Thyroid gland (tissue), 4 donors: ENCODE measurements at places on chromosomes 7 and 10. TPM values are rescaled to one million over a fixed set of nuclear protein-coding genes. Genes with fewer than 3 reads are reported as not detected.

ASB10 gene
- not detected for total RNA-seq

OR9A2 gene
- total RNA-seq: not detected

GARIN1A gene
- total RNA-seq: 1.0 TPM

CALHM1 gene
- not detected for total RNA-seq

ATP5MK gene
- 604 TPM for total RNA-seq

GPR37 gene
- total RNA-seq: not detected

SORBS1 gene
- 65.8 TPM for total RNA-seq

ICA1 gene
- 43.3 TPM for total RNA-seq

PPRC1 gene
- total RNA-seq: 15.9 TPM

DNA sequence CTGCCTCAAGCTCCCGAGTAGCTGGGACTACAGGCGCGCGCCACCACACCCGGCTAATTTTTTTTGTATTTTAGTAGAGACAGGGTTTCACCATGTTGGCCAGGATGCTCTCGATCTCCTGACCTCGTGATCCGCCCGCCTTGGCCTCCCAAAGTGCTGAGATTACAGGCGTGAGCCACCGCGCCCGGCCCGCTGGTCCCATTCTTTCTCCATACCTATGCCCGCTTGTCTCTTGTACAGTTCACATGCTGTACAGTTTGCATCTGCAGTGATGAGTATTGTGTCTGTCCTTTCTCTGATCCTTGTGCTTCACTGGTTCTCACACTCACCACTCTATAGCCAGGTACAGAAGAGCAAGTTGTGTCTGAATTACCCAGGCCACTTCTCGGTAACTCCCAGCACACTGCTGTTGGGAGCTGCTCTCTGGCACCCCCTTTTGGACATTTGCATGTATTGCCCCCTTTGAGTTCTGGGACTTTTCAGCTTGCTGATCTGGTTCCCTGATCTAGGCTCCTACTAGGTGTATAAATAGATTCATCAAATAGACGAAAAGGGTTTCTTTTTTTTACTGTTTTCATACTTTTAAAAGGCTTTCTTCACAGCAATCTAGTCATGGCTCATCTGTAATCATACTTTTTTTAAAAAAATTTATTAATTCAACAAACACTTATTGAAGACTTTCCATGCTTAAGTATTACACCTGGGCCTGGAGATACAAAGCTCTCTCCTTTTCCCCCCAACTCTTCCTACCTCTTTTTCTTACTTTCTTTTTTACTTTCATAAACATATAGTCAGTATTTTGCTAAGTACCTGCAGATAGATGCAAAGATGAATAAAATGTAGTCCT, 53.5 kb downstream of the AOAH start:
- no peaks in the 10 kb centered on the region for H3K36me3 ChIP-seq
- no peak overlapping the region for H3K27ac ChIP-seq
- no peaks in the 10 kb centered on the region for H3K4me1 ChIP-seq

DNA sequence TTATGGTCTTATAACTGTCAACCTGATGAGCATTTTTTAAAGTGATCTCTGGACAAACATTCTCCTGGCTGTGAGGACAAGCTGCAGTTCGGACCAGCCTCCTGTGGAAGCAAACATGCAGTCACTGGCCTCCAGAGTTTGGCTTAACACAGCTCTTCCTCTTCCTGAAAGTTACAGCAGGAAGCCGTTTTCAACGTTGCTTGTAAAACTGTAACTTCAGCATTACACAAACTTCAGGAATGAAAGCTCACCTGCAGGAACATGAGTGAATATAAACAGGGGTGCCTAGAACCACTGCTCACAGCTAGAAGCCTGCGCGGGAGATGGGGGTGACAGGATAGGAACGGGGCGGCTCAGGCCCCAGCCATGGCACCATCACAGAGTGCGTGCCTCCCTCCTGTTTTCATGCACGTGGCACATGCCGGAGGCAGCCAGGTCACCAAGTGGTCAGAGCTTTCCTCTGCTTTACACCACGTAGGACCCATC, 292.9 kb upstream of the PITRM1 start:
- H3K4me3 ChIP-seq: no peak overlapping the region
- H3K36me3 ChIP-seq: no peaks in the 10 kb centered on the region
- DNase-seq: no peak
- no peaks in the 10 kb centered on the region for H3K27me3 ChIP-seq

DNA sequence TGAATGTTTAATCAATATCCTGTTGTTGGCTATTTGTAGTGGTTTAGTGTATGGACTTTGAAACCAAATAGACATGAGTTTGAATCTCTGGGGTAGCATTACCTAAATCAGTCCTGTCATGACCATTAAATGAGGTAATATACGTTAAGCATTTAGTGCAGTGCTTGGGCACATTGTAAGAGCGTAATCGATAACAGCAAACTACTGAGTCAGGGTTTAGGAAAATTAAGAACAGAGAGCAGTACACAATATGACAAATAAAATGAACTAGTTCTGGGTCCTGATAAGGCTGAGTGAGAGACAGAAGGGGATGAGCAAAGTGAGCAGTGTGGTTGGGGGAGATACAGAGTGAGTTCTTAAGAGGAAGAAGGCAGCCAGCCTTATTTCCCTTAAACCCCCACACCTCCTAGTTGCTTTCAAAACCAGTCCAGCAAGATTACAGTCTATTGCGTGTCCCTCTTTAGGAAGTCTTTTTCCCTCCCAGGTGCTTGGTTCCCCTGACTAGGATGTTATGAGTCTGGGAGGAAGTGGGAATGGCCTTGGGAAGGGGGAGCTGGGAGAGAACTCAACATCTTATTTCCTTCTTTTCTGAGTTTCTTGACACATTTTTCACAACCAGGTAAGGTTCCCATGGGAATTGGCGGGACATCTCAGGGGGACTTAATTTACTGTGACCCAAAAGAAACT, 171.0 kb downstream of the SND1 start:
- H3K36me3 ChIP-seq: no peaks in the 10 kb centered on the region
- H3K4me3 ChIP-seq: no peak overlapping the region
- no peaks in the 10 kb centered on the region for H3K27me3 ChIP-seq
- no peak for DNase-seq
- peaks cover 11% of the 10 kb centered on the region for H3K4me1 ChIP-seq
- H3K27ac ChIP-seq: no peak overlapping the region

- no peaks in the 10 kb centered on the region for H3K36me3 ChIP-seq
- H3K4me3 ChIP-seq: no peak overlapping the region
- peaks cover 32% of the 10 kb centered on the region for H3K4me1 ChIP-seq
These were observed 25.0 kb downstream of the CACUL1 start for GRCh38 chr10:118729641-118730258.

DNA sequence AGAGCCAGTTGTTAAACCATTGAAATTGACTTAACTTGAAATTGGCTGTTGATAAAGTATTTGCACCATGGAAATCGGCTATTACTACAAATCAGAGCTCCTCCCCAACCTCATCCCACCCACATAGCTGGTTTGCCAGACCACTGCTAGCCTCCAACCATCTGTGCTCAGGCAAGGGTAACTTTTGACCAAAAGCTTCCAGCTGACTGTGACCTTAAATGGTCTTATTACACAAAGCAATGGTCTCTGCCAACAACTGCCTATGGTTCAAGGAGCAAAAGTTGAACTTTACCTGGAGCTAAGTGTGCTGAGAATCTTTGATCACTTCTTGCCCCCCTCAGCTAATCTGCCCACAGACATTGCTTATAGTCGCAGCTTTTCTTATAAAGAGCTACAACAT, 48.5 kb upstream of the ADRB1 start:
- no peaks in the 10 kb centered on the region for H3K27me3 ChIP-seq
- H3K27ac ChIP-seq: no peak overlapping the region
- H3K36me3 ChIP-seq: no peaks in the 10 kb centered on the region

- no peak for DNase-seq
- H3K4me1 ChIP-seq: peaks cover 7% of the 10 kb centered on the region
- H3K36me3 ChIP-seq: peaks cover 13% of the 10 kb centered on the region
- H3K27me3 ChIP-seq: no peaks in the 10 kb centered on the region
These were observed 110.8 kb downstream of the RGS10 start for GRCh38 chr10:119431773-119432135.

DNA sequence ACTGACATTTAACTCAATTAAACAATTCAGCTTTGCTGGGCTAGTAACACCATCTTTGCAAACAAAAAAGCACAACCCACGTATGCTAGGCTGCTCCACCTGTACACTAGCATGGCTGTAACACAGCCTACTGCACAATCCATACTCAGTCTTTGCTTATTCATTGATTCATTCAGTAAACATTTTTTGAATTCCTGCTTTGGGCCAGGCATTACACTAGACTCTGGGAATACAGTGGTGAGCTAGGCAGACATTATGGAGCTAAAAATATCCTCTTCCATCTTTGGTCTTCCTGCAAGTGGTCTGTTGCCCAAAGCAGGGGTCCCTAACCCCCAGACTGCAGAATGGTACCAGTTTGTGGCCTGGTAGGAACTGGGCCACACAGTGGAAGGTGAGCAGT, 9.9 kb downstream of the CNNM1 start:
- no peak overlapping the region for H3K27ac ChIP-seq
- DNase-seq: no peak

DNA sequence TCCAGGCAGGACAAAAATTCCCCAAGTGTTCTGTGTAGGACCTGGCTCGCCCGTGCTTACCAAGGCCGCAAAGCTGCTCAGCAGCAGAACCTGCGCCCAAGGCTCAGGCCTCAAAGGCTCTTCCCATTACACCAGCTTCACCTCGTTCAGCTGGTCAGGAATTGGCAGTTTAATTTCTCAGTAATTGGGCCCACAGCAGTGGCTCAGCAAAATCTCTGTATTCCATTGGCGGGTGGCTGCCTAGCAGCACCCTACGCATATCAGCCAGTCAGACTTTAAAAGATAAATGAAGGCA, 5.8 kb downstream of the FZD9 start:
- H3K27ac ChIP-seq: no peak overlapping the region
- H3K4me3 ChIP-seq: no peak overlapping the region
- H3K27me3 ChIP-seq: no peaks in the 10 kb centered on the region
- peaks cover 38% of the 10 kb centered on the region for H3K36me3 ChIP-seq

- no peak overlapping the region for H3K4me3 ChIP-seq
- no peaks in the 10 kb centered on the region for H3K27me3 ChIP-seq
- no peak for DNase-seq
These were observed 73.0 kb upstream of the GTF2IRD1 start for GRCh38 chr7:74380720-74381119.

GRCh38 chr7:23539494-23539907, 7.7 kb upstream of the TRA2A start:
- no peak for DNase-seq
- no peaks in the 10 kb centered on the region for H3K27me3 ChIP-seq
- no peak overlapping the region for H3K4me3 ChIP-seq
- H3K36me3 ChIP-seq: no peaks in the 10 kb centered on the region

GRCh38 chr10:37957841-37958240, 18.6 kb downstream of the ZNF25 start:
- H3K27me3 ChIP-seq: no peaks in the 10 kb centered on the region
- H3K4me3 ChIP-seq: no peak overlapping the region
- DNase-seq: no peak
- no peak overlapping the region for H3K27ac ChIP-seq

- H3K27me3 ChIP-seq: no peaks in the 10 kb centered on the region
- H3K4me1 ChIP-seq: peaks cover 6% of the 10 kb centered on the region
- no peak overlapping the region for H3K27ac ChIP-seq
- H3K36me3 ChIP-seq: no peaks in the 10 kb centered on the region
- H3K4me3 ChIP-seq: peak overlapping the region; percentile 66
- DNase-seq: peak; percentile 63
These were observed 31.7 kb upstream of the ASL start for GRCh38 chr7:66043681-66044497.

DNA sequence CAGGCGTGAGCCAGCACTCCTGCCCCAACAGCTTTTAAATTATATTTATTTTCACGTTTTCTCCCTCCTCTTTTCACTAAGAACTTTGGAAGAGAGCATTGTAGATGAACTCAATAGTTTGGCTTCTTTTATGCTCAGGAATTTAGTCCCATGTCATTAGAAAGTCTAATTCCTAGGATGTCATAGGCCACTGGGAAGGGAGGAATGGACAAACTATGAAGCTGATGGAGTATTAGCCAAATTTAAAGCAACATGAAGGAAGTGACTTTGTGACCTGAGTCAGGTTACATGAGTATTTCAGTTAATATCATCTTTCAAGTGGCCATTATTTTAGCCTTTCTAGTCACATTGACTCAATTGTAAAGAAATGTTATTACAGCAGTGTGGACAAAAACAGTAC, 18.0 kb upstream of the OPN4 start:
- H3K4me1 ChIP-seq: peaks cover 9% of the 10 kb centered on the region
- no peaks in the 10 kb centered on the region for H3K36me3 ChIP-seq
- H3K27ac ChIP-seq: no peak overlapping the region
- no peak overlapping the region for H3K4me3 ChIP-seq
- no peaks in the 10 kb centered on the region for H3K27me3 ChIP-seq
- no peak for DNase-seq

GRCh38 chr10:34181553-34182300, 633.4 kb downstream of the PARD3 start:
- H3K27me3 ChIP-seq: no peaks in the 10 kb centered on the region
- peaks cover 45% of the 10 kb centered on the region for H3K4me1 ChIP-seq
- no peak overlapping the region for H3K27ac ChIP-seq
- no peaks in the 10 kb centered on the region for H3K36me3 ChIP-seq

GRCh38 chr10:5461914-5462840, 37.2 kb downstream of the CALML5 start:
- H3K4me3 ChIP-seq: no peak overlapping the region
- H3K27ac ChIP-seq: peak overlapping the region; percentile 43
- peak; percentile 60 for DNase-seq
- H3K36me3 ChIP-seq: peaks cover 10% of the 10 kb centered on the region
- peaks cover 23% of the 10 kb centered on the region for H3K4me1 ChIP-seq
- H3K27me3 ChIP-seq: no peaks in the 10 kb centered on the region

GRCh38 chr10:18582803-18583202, 68.6 kb downstream of the NSUN6 start:
- no peak for DNase-seq
- no peaks in the 10 kb centered on the region for H3K36me3 ChIP-seq
- H3K27ac ChIP-seq: no peak overlapping the region
- no peaks in the 10 kb centered on the region for H3K4me1 ChIP-seq
- no peak overlapping the region for H3K4me3 ChIP-seq

DNA sequence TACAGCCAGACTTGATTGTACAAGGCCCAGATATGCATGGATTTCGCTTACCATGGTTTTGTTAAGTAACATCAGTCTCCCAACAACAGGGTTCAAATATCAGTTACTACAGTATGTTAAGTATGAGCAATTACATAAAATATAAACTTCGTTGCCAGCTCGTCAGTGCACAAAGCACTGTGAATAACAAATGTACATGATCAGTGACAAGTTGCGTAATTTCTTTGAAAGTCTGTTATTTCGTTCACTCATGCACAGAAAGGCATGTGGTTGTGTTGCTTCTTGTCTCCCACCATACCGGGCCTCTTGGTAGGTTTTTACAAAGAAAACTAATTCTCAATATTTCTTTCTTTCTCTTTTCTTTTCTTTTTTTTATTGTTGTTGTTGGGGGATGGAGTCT, 12.5 kb upstream of the ZNF487 start:
- no peaks in the 10 kb centered on the region for H3K27me3 ChIP-seq
- no peak overlapping the region for H3K4me3 ChIP-seq

DNA sequence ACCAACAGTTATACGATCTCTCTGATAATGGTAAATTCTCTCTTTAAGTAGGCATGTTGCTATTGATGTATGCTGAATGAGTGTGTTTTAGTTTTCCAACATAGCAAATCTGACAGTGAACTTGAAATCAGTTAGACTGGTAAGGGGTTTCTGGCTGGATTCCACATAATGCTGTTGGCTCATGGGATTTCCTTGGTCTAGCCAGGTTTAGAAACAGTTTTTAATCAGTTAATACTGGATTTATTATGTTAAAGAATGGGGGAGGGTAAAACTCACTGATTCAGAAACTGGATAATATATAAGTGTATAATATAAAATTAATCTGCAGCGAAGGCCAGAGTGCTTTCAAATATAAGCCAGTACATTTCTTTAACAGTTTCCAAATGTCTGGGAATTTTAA, 55.6 kb downstream of the PCDH15 start:
- DNase-seq: no peak
- H3K36me3 ChIP-seq: no peaks in the 10 kb centered on the region
- H3K27me3 ChIP-seq: no peaks in the 10 kb centered on the region
- H3K4me1 ChIP-seq: no peaks in the 10 kb centered on the region
- no peak overlapping the region for H3K27ac ChIP-seq
